Suprapubic skin (tissue), 4 donors: ENCODE measurements at places on chromosomes 6 and 20. TPM values are rescaled to one million over a fixed set of nuclear protein-coding genes. Genes with fewer than 3 reads are reported as not detected.

- H3K27me3 ChIP-seq, result no peaks in the 10 kb centered on the region
- DNase-seq, result peak; percentile 88
- peaks cover 51% of the 10 kb centered on the region for H3K4me1 ChIP-seq
- H3K27ac ChIP-seq, result peak within 1 kb of the TSS; percentile 95
- peak within 1 kb of the TSS; percentile 83 for H3K4me3 ChIP-seq
- H3K36me3 ChIP-seq, result no peaks in the 10 kb centered on the region
These were observed at the start of gene TRAM2 for GRCh38 chr6:52577022-52577777. TRAM2 (minus strand) TSS chr6:52577060; CDS start chr6:52576915, 145 bp downstream.

DNA sequence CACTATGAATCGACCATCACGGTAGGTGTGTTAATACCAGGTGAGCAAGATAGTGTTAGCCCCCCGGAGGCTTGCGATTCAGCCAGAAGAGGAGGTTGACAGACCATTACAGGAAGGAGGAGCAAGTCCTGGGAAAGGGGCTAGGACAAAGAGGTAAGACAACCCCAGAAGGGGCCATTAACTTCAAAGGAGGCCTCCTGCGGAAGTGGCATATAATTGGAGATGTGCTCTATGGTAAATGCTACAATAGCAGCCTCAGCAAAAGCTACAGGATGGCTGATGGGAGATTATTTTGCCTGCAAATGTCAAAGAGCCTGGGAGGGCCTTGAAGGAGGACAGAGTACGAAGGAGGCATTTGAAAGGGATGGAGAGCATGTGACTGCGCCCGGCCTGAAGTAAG, 108.6 kb upstream of the CITED2 start:
- DNase-seq, result no peak
- H3K4me1 ChIP-seq, result no peaks in the 10 kb centered on the region

DNA sequence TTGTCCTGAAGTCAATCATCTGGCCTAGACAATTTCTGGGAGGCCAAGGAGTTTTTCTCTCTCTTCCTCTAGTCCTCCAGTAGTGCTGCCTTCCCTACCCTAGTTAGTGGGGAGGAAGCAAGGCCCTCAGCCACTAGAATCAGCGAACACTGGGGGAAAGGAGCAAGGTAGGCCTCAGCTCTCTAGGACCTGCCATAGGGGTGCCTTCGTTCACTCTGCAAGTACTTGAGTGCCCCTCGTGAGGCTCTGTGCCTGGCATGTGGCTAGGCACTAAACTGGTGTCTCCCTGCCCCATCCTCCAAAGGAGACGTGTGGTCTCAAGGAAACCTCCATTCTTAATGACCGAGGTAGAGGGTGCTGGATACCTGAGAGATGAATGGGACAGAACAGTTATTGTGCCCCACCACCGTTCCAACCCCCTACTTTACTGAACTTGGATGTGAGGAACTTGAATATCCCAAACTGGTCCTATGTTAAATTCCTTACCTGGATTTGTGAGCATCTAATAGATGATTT, 1.1 kb downstream of the DEF6 start:
- H3K27ac ChIP-seq, result peak overlapping the region; percentile 90
- no peaks in the 10 kb centered on the region for H3K27me3 ChIP-seq
- peak overlapping the region; percentile 60 for H3K4me3 ChIP-seq
- no peak for DNase-seq
- peaks cover 20% of the 10 kb centered on the region for H3K36me3 ChIP-seq
- H3K4me1 ChIP-seq, result peaks cover 62% of the 10 kb centered on the region

GRCh38 chr6:134162932-134163331, 110.5 kb upstream of the SLC2A12 start:
- no peaks in the 10 kb centered on the region for H3K4me1 ChIP-seq
- H3K27ac ChIP-seq, result no peak overlapping the region
- H3K36me3 ChIP-seq, result peaks cover 5% of the 10 kb centered on the region
- H3K4me3 ChIP-seq, result no peak overlapping the region
- no peaks in the 10 kb centered on the region for H3K27me3 ChIP-seq

DNA sequence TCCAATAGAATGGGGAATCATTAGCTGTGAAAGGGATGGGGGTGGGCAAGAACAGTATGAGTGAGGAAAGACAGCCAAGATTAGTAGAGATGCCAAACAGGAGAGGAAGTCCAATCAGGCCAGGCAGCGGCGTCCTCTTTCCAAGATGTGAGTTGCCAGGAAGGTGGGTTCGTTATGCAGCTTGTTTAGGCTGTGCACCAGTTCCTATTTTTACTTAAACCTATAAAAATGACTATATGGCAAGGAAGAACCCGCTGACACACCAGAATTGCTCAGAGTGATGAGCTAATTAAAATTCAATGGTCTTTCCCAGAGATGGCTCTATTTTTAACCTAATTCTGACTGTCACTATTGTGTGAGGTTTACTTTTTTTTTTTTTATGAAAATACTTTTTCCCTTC, 88.2 kb downstream of the SLC22A23 start:
- H3K27ac ChIP-seq, result no peak overlapping the region
- H3K27me3 ChIP-seq, result no peaks in the 10 kb centered on the region
- H3K4me3 ChIP-seq, result no peak overlapping the region

DNA sequence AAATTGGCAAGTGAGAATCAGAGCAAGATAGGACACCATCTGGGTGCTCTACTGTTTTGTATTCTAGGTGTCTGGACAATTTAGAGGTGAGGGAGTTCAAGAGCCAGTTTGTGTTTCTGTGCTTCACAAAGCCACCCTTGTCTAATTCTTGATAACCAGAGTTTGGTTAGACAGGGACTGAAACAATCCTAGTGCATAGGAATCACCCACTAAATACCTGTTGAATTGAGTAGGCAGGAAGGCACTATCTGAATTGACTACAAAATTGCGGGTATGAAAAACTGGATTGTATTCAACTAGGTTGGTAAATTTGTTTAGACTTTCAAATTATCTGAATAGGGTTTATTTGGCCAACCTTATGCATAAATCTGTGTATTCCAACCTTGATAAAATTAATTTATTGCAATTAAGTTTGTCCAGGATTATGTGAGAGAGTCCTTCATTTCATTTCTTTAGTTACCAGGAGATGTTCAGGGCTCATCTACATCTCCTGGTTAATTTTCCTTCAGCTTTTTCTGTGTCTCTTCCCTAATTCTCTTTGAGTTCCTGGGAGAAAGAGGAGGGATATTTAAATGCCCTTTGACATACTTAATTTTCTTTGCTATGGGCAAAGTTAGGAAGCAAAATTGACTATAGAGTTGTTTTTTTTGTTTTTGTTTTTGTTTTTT, 1.7 kb downstream of the TPX2 start:
- no peak overlapping the region for H3K27ac ChIP-seq
- H3K4me3 ChIP-seq, result no peak overlapping the region
- H3K4me1 ChIP-seq, result peaks cover 9% of the 10 kb centered on the region
- H3K36me3 ChIP-seq, result no peaks in the 10 kb centered on the region
- no peak for DNase-seq

DNA sequence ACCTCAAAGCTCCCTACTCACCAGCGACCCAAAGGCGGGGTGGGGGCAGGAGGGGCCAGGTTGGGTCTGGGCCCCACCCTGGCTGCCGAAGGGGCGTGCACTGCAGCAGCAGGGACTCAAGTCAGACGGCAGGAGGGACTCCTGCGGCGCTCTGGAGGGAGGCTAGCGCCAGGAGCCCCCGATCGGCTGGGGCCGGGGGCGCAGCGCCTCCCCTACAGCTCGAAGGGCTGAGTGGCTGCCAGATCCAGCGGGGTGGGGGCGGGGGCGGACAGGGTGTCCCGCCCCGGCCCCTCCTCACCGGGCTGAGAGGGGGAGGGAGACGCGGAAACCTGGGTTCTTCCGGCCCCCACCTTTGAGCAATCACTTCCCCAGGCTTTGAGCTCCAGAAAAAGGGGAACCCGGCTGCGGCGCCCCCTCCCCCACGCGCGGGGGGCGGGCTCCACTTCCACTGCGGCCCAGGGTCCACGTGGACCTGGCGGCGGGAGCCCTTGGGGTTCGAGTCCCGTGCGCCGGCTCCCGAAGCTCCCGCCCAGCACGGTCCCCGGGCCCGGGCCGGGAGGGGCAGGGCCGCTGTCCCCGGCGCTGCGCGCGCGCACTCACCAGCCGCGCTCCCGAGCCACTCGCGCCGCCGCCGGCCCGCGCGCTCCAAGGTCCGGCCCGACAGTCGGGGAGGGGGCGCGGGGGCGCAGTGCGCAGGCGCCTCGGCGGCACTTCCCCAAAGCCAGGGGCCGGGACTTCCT, at the start of gene RGS19:
Gene RGS19 (minus strand): TSS at position 246 of the 740 bp plus-strand sequence. CDS start 2,632 bp downstream, outside the sequence.
- peak within 1 kb of the TSS; percentile 76 for H3K27ac ChIP-seq
- H3K4me3 ChIP-seq, result peak within 1 kb of the TSS; percentile 81
- H3K4me1 ChIP-seq, result peaks cover 59% of the 10 kb centered on the region
- peaks cover 8% of the 10 kb centered on the region for H3K27me3 ChIP-seq
- no peak for DNase-seq
- peaks cover 10% of the 10 kb centered on the region for H3K36me3 ChIP-seq

DNA sequence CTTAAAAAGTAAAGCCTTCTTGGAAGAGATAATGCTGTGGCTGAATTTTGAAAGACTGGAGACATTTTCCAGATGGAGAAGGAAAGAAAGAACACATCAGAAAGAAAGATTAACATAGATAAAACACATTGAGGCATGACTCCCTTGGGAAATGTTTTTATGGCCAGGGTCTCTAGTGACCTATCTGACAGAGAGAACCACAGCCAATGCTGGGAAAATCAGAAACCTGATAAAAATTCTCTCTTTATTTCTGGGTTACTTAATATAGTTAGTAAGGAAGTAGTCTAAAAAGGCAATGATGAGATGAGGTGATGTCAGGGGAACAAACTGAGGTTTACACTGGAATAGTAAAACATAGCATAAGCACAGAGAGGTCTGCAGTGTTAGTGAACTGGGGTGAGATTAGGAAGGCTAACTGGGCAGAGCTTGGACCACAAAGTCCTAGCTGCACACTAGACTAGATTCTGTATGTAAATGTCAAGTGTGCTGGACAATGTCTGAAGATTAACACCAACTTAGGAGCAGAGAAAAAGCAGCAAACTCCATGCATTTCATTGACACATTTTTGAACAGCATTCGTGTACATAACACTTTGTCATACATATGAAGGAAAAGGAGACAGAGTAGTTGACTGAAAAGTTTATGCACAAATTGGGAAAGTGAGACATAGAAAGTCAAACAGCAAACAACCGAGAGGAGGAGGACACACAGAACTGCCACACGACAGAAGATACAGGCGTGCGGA, 31.0 kb downstream of the ELOVL2 start:
- no peak for DNase-seq
- H3K36me3 ChIP-seq, result no peaks in the 10 kb centered on the region
- H3K27me3 ChIP-seq, result peaks cover 17% of the 10 kb centered on the region
- no peak overlapping the region for H3K4me3 ChIP-seq
- H3K27ac ChIP-seq, result no peak overlapping the region
- peaks cover 17% of the 10 kb centered on the region for H3K4me1 ChIP-seq

GRCh38 chr6:111070105-111071005, 16.9 kb upstream of the SLC16A10 start:
- no peaks in the 10 kb centered on the region for H3K36me3 ChIP-seq
- peaks cover 9% of the 10 kb centered on the region for H3K27me3 ChIP-seq
- no peak overlapping the region for H3K27ac ChIP-seq
- peaks cover 10% of the 10 kb centered on the region for H3K4me1 ChIP-seq
- DNase-seq, result no peak

GRCh38 chr20:20199361-20200160, 147.2 kb downstream of the CFAP61 start:
- DNase-seq, result no peak
- no peaks in the 10 kb centered on the region for H3K36me3 ChIP-seq
- H3K27ac ChIP-seq, result no peak overlapping the region
- H3K27me3 ChIP-seq, result no peaks in the 10 kb centered on the region
- no peak overlapping the region for H3K4me3 ChIP-seq

DNA sequence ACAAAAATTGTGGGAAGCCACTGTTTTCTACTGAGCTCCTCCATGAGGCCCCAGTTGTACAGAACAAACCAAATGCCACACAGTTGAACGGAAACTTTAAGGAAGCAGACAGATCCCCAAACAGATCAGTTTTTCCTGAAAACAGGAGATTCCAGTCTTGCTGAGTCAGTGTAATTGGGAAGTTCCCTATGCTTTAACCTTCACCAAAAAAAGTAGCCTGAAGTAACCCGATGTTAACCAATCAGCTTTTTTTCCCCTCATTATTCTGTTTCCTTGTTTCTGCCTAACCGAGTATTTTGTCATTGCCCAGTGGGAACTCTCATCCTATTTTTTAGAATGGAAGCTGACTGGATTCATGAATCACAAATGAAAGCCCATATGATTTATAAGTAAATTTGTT, 36.7 kb downstream of the MARCKS start:
- H3K27me3 ChIP-seq, result no peaks in the 10 kb centered on the region
- no peak overlapping the region for H3K4me3 ChIP-seq
- H3K36me3 ChIP-seq, result no peaks in the 10 kb centered on the region
- no peak overlapping the region for H3K27ac ChIP-seq

DNA sequence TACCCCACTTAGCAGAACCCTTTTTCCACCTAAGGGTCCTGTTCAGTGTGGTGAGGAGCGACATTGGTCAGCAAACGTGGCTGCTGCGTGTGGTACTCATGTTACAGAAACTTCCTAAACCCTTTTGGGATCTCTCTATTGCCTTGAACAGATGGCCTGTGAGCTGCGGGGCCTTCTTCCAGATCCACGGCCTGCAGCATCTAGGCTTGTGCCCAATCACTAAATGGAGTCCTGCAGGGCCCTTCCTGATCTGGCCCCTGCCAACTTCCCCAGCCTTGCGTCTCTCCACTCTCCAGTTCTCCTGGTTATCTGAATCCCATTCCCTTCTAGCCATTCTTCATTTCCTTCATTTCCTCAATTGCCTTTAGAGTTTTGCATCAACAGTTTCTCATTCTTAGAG, 85.6 kb downstream of the PDE7B start:
- H3K36me3 ChIP-seq, result no peaks in the 10 kb centered on the region
- no peak overlapping the region for H3K27ac ChIP-seq
- no peaks in the 10 kb centered on the region for H3K27me3 ChIP-seq

DNA sequence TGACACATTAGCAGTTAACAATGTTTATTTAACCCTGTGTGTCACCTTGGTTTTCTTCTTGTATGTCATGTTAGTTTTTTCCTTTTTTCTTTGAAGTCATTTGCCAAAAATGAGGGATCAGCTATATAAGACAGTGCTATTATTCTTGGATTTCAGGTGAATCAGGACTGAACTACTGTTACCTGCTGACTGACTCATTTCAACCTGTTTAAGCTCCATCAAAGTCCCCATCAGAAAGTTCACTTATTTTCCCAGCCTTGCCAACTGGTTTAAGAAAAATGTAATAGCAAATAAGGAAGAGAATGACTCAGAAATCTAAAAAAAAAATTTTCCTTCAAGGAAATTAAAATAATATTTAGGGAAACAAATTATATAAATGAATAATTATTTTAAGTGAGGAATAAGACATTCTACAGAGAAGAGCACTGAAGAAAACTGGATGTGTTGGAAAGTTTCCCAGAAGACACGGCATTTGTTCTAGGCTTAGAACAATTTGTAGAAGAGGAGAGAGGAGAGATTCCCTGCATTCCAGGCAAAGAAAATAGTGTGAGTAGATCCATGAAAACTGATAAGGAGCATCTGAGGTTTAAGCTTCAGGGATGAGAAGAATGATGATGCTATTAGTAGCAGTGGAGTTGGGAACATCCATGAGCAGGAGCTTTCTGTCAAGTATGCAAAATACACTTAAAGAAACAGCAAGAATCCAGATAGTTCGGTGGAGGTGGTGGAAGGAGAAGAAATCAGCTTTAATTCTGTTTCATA, 84.9 kb upstream of the SIM1 start:
- no peaks in the 10 kb centered on the region for H3K4me1 ChIP-seq
- H3K27me3 ChIP-seq, result no peaks in the 10 kb centered on the region
- H3K27ac ChIP-seq, result no peak overlapping the region
- H3K36me3 ChIP-seq, result no peaks in the 10 kb centered on the region

The MUC21 gene
- 0.38 TPM for total RNA-seq

The HRH3 gene
- not detected for total RNA-seq

The STMND1 gene
- total RNA-seq, result not detected

The NKAPL gene
- total RNA-seq, result not detected

The BNIP5 gene
- total RNA-seq, result not detected
